ENCODE measurements at places on chromosomes 3 and 15. TPM values are rescaled to one million over a fixed set of nuclear protein-coding genes. Genes with fewer than 3 reads are reported as not detected.

Gene POLQ
- 4.1 TPM for total RNA-seq

Gene IL20RB
- total RNA-seq = 0.51 TPM

Gene CPN2
- not detected for total RNA-seq

Gene ASB14
- total RNA-seq = not detected

Gene SPTBN5
- 0.26 TPM for total RNA-seq

Gene BBS4
- 18.7 TPM for total RNA-seq

Gene COL8A1
- 24.7 TPM for total RNA-seq

Gene LRTM1
- not detected for total RNA-seq

Gene RBMS3
- total RNA-seq = 58.6 TPM

Gene SLC9C1
- total RNA-seq = not detected

Gene TRIM71
- under 0.01 TPM for total RNA-seq

Gene MRPL47
- total RNA-seq = 27.6 TPM

Gene SMAD6
- 8.9 TPM for total RNA-seq

Gene RAB5A
- total RNA-seq = 50.9 TPM

Gene ROBO2
- 1.5 TPM for total RNA-seq

Gene FLNB
- 81.7 TPM for total RNA-seq

Gene CIDEC
- total RNA-seq = not detected

Gene CTNNB1
- total RNA-seq = 738 TPM
